Glutamatergic neuron (in vitro differentiated cells): ENCODE measurements at places on chromosomes 2 and 18. TPM values are rescaled to one million over a fixed set of nuclear protein-coding genes. Genes with fewer than 3 reads are reported as not detected.

DNA sequence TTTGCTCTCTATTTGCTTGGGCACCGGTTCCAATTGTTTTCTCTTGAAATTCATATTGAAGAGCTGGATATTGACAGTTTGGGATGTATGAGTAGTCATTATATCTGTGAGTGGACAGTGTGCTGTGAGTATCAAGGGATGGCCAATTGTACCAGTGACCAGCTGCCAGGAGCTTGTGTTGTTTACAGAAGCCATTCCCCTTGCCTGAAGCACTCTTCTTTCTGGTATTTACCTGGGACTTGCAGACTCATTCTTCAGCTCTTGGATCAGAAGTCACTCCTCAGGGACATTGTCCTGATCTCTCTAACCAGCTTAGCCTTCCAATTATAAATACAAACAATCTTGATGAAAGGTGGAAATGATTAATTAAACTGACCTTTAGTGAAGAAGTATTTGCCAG lies 438.3 kb upstream of the LRATD1 start:
- H3K36me3 ChIP-seq, result no peaks in the 10 kb centered on the region
- no peak overlapping the region for H3K27ac ChIP-seq
- H3K27me3 ChIP-seq, result peaks cover 2% of the 10 kb centered on the region
- no peaks in the 10 kb centered on the region for H3K4me1 ChIP-seq
- DNase-seq, result no peak
- H3K4me3 ChIP-seq, result no peak overlapping the region

GRCh38 chr2:239779584-239779983 lies 245.6 kb downstream of the NDUFA10 start:
- H3K4me3 ChIP-seq, result no peak overlapping the region
- no peak overlapping the region for H3K27ac ChIP-seq
- no peak for DNase-seq
- H3K4me1 ChIP-seq, result no peaks in the 10 kb centered on the region
- H3K27me3 ChIP-seq, result peaks cover 7% of the 10 kb centered on the region
- peaks cover 4% of the 10 kb centered on the region for H3K36me3 ChIP-seq

DNA sequence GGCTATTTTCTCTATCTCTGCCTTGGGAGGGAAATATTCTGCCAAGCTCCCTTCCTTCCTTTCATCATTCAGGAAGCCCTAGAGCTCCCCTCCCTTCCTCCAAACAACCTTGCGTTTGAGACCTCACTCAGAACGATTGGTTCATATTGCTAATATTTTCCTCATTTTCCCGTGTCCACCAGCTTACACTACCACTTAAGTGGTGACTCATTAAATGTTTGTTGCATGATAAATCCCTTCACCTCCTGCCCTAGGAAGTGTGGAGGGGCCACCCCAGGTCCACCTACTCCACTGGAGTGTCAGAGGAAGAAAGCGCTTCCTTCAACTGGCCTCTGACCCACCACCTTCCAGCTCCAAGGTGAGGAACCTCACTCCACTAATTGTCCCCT lies 2.3 kb upstream of the LPIN2 start:
- DNase-seq, result no peak
- H3K4me3 ChIP-seq, result no peak overlapping the region
- no peaks in the 10 kb centered on the region for H3K36me3 ChIP-seq
- H3K4me1 ChIP-seq, result peaks cover 7% of the 10 kb centered on the region

GRCh38 chr2:165239230-165239629 lies at the start of gene SCN2A:
SCN2A (plus strand) TSS chr2:165239414; CDS start chr2:165295824, 56,410 bp downstream.
- H3K27ac ChIP-seq, result no peak within 1 kb of the TSS
- no peaks in the 10 kb centered on the region for H3K36me3 ChIP-seq
- no peaks in the 10 kb centered on the region for H3K4me1 ChIP-seq
- no peaks in the 10 kb centered on the region for H3K27me3 ChIP-seq

The CDH7 gene
- total RNA-seq, result 1.6 TPM

DNA sequence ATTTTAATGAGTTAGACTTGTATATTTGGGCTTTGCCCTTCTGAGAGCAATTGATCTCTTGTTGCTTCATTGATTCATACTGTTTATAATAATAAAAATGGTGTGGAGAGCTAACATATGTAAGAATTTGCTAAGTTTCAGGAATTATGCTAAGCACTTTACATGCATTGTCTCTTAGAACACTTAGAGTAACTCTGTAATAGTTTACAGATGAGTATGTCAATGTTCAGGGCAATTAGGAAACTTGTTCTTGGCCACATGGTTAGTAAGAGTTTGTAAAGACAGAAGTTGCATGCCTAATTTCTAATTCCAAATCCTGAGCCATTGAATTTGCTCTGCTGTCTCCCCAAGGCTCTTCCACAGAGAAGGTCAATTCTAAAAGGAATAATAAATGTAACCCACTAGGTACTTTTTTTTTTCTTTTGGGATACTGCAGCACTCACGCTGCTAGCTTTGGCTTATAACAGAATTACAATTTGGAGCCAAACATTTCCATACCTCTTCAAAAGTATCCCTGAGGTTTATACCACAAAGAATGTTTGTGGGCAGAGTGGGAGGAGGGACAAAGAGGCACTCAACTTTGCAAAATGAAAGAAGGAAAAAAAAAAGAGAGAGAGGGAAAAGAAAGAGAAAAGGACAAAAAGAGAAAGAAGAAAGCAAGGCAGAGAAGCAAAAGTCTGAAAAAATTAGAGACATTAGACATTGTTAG lies 232.4 kb downstream of the CALCRL start:
- H3K4me1 ChIP-seq, result peaks cover 20% of the 10 kb centered on the region
- H3K27me3 ChIP-seq, result peaks cover 3% of the 10 kb centered on the region
- no peak overlapping the region for H3K27ac ChIP-seq

The CDH19 gene
- not detected for total RNA-seq

GRCh38 chr18:74896390-74896991 lies 298.8 kb downstream of the ZNF407 start:
- H3K36me3 ChIP-seq, result no peaks in the 10 kb centered on the region
- no peak for DNase-seq
- H3K4me1 ChIP-seq, result no peaks in the 10 kb centered on the region
- H3K27ac ChIP-seq, result no peak overlapping the region
- no peaks in the 10 kb centered on the region for H3K27me3 ChIP-seq

- H3K27me3 ChIP-seq, result no peaks in the 10 kb centered on the region
- H3K27ac ChIP-seq, result no peak overlapping the region
- no peaks in the 10 kb centered on the region for H3K4me1 ChIP-seq
- H3K36me3 ChIP-seq, result no peaks in the 10 kb centered on the region
- DNase-seq, result no peak
These were observed 207.1 kb upstream of the SLC8A1 start for GRCh38 chr2:40658941-40659340.

DNA sequence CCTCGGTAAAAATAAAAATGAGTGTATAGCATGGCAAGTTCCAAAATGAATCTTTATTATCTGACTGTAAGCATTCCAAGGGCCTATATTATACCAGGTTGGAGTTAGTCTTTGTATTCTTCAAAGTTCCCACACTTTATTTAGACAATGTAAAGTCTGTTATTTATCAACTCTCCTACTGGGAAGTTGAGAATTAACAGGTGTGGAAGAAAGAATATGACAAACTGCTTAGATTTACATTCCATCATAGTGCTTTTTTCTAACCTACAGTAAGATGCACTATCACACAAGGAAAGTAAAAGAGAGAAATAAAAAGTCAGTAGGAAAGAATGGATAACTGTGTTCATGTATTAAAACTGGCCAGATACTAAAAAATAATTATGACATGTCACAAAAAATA lies 93.3 kb downstream of the SESTD1 start:
- H3K27me3 ChIP-seq, result no peaks in the 10 kb centered on the region
- no peak overlapping the region for H3K27ac ChIP-seq
- no peak for DNase-seq

GRCh38 chr2:88192613-88193012 lies 22.5 kb downstream of the THNSL2 start:
- no peak for DNase-seq
- H3K36me3 ChIP-seq, result no peaks in the 10 kb centered on the region
- no peaks in the 10 kb centered on the region for H3K27me3 ChIP-seq
- H3K4me3 ChIP-seq, result no peak overlapping the region
- no peak overlapping the region for H3K27ac ChIP-seq
- peaks cover 3% of the 10 kb centered on the region for H3K4me1 ChIP-seq

DNA sequence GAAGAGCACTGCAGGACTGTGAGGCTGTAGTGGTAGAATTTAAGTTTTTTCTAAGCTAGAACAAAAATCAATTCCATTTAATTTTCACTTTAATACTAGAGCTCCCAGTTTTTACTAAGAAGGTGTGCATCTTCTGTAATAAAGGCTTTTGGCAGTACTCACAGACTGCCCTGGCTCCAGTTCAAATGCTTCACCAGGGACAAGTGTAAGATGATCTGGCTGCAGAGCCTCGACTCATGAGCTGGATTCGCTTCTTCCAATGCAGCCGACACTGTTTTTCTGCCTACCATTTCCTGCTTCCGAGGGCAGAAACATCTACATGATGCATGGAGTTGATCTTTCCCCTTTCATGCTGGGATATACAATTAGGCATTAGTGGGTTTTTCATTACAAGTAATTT lies 87.0 kb downstream of the FARSB start:
- no peak overlapping the region for H3K4me3 ChIP-seq
- H3K4me1 ChIP-seq, result peaks cover 22% of the 10 kb centered on the region
- no peak for DNase-seq
- H3K36me3 ChIP-seq, result no peaks in the 10 kb centered on the region
- H3K27me3 ChIP-seq, result no peaks in the 10 kb centered on the region
- H3K27ac ChIP-seq, result no peak overlapping the region

GRCh38 chr2:128315829-128316776 lies 2.6 kb downstream of the HS6ST1 start:
- H3K36me3 ChIP-seq, result no peaks in the 10 kb centered on the region
- DNase-seq, result no peak
- H3K4me1 ChIP-seq, result peaks cover 38% of the 10 kb centered on the region
- peak overlapping the region; percentile 90 for H3K27ac ChIP-seq
- peaks cover 8% of the 10 kb centered on the region for H3K27me3 ChIP-seq
- H3K4me3 ChIP-seq, result peak overlapping the region; percentile 98

The LIMS4 gene
- total RNA-seq, result 0.47 TPM

DNA sequence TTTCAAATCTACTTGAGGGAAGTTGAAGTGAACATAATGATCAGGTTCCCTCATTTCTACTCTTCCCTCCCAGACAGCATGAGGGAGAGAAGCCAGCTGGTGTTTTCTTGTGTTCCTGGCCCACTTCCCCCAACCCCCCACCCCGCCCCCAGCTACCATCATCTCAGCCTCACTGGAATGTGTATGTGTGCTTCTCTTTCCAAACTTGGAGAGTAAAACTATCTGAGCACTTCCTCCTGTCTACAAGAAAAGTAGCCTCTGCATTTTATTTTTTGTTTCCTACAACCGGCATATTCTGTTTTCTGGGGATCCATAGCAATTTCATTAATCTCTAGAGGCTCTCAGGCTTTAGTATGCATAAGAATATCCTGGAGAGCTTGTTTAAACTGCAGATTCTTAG lies 53.6 kb upstream of the GRHL1 start:
- no peak for DNase-seq
- no peak overlapping the region for H3K27ac ChIP-seq
- no peaks in the 10 kb centered on the region for H3K27me3 ChIP-seq

DNA sequence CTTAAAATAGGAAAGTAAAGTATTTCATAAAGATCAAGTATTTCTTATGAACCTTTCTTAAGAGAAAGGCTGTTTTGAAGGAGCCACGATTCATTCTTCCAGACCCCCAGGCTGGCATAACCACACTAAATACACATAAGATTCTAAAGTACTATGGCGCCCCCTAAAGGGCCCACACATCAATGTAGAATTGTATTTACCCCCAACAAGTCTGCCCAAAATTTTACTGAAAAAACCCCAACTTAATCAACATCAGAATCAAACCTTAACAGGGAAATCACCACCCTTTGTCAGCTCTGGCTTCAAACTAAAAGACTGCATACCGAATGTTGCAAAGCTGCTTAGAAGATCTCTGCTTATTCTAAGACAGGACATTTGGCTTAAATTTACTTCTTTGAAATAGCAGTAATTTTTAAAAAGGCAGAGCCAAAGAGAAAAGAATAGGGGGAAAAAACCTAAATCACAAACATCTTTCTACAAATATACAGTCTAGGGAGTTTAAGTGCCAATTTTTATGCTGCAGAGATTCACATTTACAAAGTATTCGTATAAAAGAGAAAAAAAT lies 20.4 kb upstream of the BCL2 start:
- no peaks in the 10 kb centered on the region for H3K36me3 ChIP-seq
- H3K4me1 ChIP-seq, result peaks cover 5% of the 10 kb centered on the region
- H3K4me3 ChIP-seq, result no peak overlapping the region

The CPLX4 gene
- not detected for total RNA-seq

DNA sequence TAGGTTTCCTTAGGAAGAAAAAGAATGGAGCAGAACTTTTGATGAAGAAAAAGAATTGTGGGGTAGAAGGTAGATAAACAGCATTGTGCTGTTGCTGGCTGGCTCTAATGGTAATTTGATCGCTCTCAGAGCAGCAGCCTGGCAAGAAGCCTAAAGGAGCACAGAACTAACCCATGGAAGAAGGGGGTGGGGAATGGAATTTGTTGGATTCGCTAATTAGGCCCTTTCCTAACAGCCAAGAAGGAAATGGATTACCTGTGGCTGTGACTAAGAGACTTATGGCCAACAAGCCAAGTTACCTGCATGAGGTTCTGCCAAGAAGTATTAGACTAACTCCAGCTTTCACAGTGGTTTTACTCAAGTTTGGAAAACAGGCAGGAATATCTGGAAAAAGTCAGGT lies 210.6 kb downstream of the IKZF2 start:
- no peaks in the 10 kb centered on the region for H3K27me3 ChIP-seq
- H3K27ac ChIP-seq, result no peak overlapping the region
- no peak overlapping the region for H3K4me3 ChIP-seq
- no peaks in the 10 kb centered on the region for H3K36me3 ChIP-seq

DNA sequence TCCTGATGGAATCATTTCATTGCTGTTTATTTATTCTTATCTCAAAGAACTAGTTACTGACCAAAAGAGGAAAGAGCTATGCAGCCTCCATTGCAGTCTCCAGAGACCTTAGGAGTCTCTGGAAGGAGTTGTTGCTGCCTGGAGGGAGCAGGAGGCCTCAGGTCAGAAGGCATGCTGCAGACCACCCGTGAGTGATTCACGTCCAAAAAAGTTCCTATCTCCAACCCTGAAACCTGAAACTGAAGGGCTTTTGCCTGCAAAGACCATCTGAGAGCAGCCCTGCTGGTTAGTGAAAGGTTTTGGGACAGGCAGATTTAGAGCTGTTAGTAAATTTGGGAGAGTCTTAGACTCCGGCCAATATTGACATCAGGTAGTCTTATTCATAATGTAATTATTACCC lies 29.1 kb downstream of the SLC25A52 start:
- H3K4me1 ChIP-seq, result no peaks in the 10 kb centered on the region
- H3K27ac ChIP-seq, result no peak overlapping the region
- H3K36me3 ChIP-seq, result no peaks in the 10 kb centered on the region
- DNase-seq, result no peak

DNA sequence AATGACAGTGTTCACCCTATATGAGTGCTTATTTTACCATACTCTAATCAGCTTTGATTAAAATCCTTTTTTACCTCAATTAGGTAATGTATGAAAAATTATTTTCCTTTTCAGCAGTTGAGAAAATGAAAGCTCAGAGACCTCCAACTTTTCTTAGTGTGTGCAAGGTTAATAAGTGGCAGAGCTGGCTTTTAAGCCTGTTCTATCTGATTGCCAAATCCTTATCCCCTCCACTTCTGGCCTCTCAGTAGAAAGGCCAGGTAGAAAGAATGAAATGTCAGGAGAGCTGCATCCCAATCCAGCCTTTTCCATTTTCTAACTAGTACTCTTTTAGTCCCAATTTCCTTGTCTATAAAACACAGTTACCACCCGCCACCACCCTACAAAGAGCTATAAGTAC lies 67.6 kb upstream of the LCLAT1 start:
- no peak for DNase-seq
- peaks cover 17% of the 10 kb centered on the region for H3K4me1 ChIP-seq
- H3K4me3 ChIP-seq, result no peak overlapping the region
- no peaks in the 10 kb centered on the region for H3K36me3 ChIP-seq
- peaks cover 2% of the 10 kb centered on the region for H3K27me3 ChIP-seq

GRCh38 chr2:201961401-201961800 lies 72.3 kb upstream of the FZD7 start:
- peaks cover 19% of the 10 kb centered on the region for H3K4me1 ChIP-seq
- DNase-seq, result no peak
- H3K4me3 ChIP-seq, result no peak overlapping the region
- H3K27ac ChIP-seq, result no peak overlapping the region
- peaks cover 6% of the 10 kb centered on the region for H3K36me3 ChIP-seq
